ENCODE measurements at places on chromosomes 6 and 20. TPM values are rescaled to one million over a fixed set of nuclear protein-coding genes. Genes with fewer than 3 reads are reported as not detected.

CDH4 gene
- not detected for total RNA-seq

TRIM10 gene
- total RNA-seq, result not detected

PSORS1C1 gene
- total RNA-seq, result not detected

HUS1B gene
- total RNA-seq, result 1.7 TPM

C20orf144 gene
- 0.31 TPM for total RNA-seq

GRCh38 chr6:35919085-35919826, 1.6 kb downstream of the SRPK1 start:
- DNase-seq, result peak; percentile 38

DNA sequence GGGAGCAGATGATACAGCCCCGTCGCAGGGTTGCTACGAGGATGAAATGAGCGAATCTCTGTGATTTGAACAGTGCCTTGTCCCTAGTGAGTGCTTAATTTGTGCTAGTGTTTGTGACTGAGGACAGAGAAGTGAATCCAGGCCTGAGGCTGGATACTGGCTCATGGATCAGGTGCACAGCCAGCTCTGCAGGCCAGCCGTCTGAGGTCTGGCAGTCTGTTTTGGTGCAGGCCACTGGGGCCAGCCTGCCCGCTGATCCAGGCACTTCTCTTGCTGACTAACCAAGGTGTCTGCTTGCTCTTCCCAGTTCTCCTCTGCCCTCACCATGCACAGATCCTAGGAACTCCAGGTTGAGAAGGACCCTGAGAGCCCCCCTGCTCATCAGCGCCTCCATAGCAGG, 181.0 kb downstream of the LRFN2 start:
- DNase-seq, result no peak

DNA sequence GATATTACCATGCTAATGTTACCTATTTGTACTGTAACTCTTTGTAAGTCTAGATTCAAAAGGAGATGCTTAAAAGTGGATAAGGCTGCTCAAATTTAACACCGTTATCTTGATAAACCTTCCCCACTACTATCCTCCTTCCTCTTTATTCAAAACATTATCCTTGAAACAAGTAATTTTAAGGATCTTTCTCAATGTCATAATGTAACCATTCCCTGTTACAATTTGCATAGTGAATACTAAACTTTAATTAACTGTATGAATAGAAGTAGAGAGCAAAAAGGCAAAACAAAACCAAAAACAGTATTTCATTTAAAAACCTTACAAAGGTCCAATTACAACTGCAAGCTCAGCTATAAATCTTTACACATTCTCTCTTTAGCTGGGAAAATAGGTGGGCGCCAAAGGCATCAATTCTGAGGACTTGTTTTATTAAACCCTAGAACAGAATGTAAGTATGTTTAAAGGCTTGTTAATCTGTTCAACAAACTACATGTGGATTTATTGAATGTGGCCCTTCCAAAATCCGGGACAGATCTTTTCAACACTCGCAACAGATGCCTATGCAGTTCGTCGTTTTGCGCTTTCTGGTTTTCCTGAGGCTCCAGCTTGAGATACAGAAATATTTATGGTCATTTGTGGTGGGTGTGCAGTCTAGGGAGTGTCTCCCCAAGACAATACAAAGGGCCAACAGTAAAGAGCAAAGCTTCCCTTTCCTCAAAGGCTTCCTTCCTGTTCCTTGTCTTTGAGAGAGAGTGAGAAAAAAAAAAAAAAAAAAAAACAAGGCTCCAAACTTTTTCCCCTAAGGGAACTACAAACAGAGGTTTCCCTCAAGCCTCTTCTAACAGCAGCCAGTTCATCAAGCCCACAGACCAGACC, 15.1 kb downstream of the KIF13A start:
- no peak for DNase-seq

GRCh38 chr20:55283889-55284288, 721.4 kb downstream of the CBLN4 start:
- DNase-seq, result no peak

DNA sequence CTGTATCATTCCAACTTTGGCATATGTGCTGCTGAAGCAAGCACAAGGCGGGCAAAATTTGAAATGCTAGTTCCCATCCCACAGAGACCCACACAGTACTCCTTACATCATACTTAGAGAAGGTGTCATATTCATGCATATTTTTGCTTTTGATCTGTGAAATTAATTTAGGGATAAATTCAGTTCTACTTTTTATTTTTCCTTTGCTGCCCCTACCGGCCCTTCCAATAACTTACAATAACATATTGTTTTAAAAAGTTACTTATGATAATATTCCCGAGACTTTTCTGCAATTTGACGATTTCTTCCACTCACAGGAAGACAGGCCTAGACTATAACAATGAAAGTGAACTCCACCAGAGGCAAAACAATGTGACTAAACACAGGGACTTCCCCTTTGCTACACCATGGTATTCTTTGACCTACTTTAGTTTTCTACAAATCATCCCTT, 35.0 kb downstream of the SESN1 start:
- peak; percentile 26 for DNase-seq

DNA sequence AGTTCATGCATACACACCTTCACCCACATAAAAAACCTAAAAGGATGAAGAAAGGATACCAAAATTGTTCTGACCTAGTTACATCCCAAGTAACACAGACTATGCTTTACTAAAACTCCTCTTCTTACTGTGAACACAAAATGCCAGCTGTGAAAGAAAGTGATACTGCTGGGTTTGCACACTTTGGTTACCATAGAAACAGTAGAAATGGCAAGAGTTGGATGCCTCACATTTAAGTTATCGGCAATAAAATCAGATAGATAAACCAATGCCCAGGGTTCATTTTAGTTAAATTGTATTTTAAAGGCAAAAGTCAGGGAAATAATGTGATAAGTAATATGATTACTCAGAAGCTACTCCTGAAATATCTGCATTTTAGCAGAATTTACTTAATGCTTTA, 161.9 kb downstream of the CDK19 start:
- DNase-seq, result no peak

DNA sequence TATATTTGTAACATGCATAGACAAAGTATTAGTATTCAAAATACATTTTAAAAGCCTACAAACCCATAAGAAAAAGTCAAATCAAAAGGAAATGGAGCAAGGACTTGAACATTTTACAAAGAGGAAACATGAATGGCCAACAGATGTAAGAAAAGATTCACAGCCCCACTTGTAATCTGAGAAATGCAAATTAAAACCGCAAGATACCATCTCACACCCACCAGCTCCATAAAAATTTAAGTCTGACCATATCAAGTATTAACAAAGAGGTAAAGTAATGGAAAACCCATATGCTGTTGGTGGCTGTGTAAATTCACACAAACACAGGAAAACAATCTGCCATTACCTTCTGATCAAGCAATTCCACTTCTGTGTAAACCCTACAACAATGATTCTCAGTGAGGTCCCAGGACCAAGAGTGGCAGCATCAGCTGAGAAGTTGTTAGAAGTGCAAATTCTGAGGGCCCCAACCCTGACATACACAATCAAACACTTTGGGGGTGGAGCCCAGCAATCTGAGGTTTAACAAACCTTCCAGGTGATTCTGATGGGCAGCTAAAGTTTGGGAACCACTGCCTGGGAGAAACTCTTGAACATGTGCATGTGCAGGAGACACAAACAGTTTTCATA, 30.9 kb downstream of the BCL2L1 start:
- DNase-seq, result peak; percentile 77

Measured in OCI-LY7 (cell line).